ENCODE measurements at places on chromosomes 3 and 15. TPM values are rescaled to one million over a fixed set of nuclear protein-coding genes. Genes with fewer than 3 reads are reported as not detected.

The DZIP1L gene
- total RNA-seq = 15.8 TPM

- DNase-seq = no peak
Observed at GRCh38 chr15:85750319-85751290, 44.1 kb downstream of the KLHL25 start.

- DNase-seq = no peak
Observed at GRCh38 chr3:128466840-128467541, at the start of gene DNAJB8. Gene DNAJB8 (minus strand): TSS chr3:128466890. CDS start chr3:128463245, 3,645 bp downstream.

DNA sequence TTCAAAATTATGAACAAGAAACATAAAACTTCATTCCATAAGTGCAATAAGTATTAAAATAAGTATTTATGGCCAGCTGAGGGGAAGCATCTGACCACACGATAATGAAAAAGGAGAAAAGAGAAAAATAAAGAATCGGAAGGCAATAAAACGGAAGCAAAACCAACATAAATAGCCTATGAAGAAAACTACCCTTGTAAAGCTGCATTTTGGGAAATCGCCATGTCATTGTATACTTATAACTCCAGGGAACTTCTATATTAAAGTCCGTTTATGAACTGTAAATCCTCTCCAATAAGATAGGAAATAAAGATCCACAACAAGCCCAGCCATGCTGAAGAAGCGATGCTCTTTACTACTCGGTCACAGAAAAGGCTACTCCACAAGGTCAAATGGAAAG is 47.7 kb downstream of the MORC1 start:
- no peak for DNase-seq

The RFC4 gene
- 141 TPM for total RNA-seq

DNA sequence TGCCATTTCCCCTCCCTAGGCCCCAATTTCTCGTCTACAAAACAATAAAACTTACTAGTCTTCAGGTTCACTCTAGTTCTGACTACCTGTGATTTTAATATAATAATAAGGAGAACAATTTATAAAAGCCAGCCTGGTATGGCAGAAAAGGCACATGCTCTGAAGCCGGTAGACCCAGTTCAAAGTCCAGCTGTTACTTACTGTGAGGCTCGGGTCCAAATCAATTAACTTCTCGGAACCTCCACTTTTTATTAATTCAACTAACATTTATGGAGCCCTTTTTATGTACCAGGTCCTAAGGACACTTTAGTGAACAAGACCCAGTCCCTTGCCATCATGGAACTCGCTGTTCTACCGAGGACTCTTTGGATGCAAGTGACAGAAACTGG is 53.8 kb upstream of the SMAD3 start:
- no peak for DNase-seq

GRCh38 chr15:63344731-63345390 is 36.8 kb downstream of the CA12 start:
- DNase-seq = peak; percentile 71

DNA sequence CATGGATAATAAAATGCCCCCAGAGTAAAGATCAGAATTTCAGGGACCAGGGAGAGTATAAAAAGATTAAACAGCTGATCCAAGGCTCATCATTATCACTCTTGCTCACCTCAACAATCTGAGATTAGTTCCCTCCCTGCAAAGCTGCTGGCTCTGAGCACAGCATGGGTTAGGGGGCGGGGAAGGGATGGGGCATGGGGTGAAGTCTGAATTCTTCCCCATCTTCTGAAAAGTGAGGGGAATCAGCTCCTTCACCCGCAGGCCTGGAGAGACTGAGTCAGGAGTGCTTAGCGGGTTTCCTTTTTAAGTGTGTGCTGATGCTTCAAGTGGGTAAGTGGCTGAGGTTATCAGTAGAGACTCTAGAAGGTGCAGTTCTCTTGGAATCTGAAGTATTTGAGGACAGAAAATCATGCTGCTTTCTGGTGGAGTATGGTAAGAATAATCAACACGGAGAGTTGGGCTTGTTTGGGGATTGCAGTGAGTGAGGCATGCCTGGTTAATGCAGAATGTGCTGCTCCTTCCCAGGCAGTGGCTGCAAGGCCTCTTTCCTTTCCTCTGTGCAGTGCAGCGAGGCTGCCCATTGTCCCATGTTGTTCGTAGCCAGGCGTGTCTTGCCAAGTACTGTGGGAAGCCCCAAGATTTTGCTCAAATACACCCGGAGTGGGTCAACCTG is 59.2 kb upstream of the TRAK1 start:
- peak; percentile 62 for DNase-seq

- DNase-seq = no peak
Observed at GRCh38 chr3:23811185-23811527, 5.4 kb downstream of the UBE2E1 start.

GRCh38 chr3:48851407-48851806 is 3.7 kb upstream of the PRKAR2A start:
- DNase-seq = peak; percentile 31

DNA sequence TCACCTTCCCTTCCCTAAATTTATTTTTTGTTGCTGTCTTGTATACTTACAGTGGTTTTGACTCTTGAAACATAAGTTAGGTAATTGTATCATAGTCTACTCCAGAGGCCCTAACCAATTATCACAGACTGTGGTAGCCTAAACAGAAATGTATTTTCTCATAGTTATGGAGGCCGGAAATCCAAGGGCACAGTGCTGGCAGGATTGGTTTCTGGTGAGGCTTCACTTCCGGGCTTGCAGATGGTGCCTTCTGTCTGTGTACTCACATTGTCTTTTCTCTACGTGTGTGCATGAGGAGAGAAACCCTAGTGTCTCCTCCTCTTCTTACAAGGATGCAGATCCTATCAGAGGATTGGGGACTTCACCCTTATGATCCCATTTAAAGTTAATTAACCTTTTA is 290.2 kb upstream of the KCNMB2 start:
- DNase-seq = no peak

GRCh38 chr3:123039178-123039577 is 11.6 kb upstream of the SEMA5B start:
- no peak for DNase-seq

GRCh38 chr3:56688191-56688590 is 5.1 kb upstream of the TASOR start:
- DNase-seq = no peak

GRCh38 chr15:101177866-101178265 is 74.0 kb downstream of the CHSY1 start:
- no peak for DNase-seq

DNA sequence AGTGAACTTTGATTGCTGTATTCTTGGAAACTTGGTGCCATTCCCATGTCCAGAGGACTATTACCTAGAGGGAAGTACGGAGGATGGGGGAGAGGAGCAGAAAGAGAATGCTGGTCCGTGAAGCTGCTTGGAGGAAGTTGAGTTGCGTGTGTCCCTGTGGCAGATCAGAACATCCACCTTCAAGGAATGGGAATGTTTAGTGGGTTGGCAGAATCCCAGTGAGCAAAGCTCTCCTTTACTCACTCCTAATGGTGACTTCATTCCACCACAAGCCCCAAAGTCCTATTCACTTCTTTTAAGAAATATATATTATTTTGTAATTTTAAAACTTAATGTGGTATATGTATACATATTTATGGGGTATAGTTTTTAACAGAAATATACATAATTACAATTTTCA is 247.8 kb upstream of the FEZF2 start:
- no peak for DNase-seq

- no peak for DNase-seq
Observed at GRCh38 chr3:126609909-126610308, 45.0 kb downstream of the TXNRD3 start.

The TPRG1 gene
- total RNA-seq = 0.42 TPM

- DNase-seq = no peak
Observed at GRCh38 chr15:52717481-52717880, 38.3 kb upstream of the ATOSA start.

DNA sequence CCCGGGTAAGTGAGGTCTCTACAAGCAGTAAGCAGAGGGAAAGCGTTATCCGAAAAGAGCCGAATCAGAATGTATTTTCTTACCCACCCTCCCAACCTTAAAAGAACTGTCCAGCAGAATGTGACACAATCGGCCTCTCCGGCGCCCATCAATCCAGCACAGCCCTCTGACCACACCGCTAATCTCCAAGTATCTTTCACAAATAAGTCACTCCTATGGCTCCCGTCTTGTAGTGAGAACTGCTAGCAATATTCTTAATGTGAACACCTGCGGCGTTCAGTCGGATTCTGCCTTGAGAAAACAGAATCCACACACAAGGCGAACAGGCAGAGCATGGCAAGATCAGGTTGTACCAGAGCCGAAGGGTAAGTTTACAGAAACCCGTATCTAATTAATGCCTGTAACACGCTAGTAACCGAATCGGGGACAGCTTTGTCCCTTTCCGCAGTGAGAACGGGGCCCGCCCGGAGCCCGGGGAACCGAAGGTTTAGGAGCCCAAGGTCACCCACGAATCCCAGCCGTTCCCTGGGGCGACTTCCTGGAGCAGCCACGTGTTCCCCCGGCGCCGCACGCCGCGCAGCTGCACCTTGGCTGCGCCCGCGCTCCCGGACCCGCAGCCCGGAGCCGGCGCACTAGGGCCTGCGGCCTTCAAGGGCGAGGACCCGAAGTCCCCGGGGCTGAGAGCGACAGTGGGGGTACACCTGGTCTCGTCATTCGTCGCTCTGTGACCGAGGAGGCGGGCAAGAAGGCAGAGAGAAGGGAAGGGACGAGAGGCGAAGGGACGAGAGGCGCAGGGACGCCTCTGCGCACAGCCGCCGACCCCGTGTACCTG is 672 bp downstream of the TFRC start:
- peak; percentile 74 for DNase-seq

GRCh38 chr3:56763233-56763632 is 38.5 kb downstream of the ARHGEF3 start:
- DNase-seq = no peak

The OIP5 gene
- 61.9 TPM for total RNA-seq

DNA sequence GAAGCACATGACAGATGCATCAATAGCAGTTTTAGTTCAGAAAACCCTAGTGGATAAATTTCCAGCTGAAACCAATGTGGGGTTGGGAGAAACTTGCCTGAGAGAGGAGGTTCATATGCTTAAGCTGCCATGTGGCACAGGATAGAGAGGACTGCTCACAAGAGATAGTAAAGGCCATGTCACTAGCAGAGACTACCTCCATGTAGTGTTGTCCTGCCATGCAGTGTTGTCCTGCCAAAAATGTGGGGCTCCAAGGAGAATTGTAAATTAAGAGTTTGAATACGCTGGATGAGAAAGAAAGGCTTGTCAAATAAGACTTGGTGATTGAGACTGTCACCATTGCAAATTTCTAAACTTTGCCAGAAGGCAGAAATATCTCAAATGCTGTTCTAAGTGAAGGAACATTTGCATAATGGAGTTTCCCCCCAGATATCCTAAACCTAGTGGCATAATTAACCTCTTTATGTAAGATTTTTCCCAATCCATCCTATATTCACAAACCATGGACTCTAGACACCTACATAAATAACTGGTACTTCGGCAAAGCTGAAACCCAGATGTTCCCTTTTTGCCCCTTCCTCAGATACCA is 938.3 kb upstream of the ALCAM start:
- no peak for DNase-seq

The MELTF gene
- 4.2 TPM for total RNA-seq

The FSIP1 gene
- 0.76 TPM for total RNA-seq

GRCh38 chr3:69085168-69085832 is 563 bp downstream of the ARL6IP5 start:
- peak; percentile 12 for DNase-seq

The ALDH1A2 gene
- not detected for total RNA-seq

The MST1R gene
- 0.17 TPM for total RNA-seq

The HTR3E gene
- total RNA-seq = not detected

DNA sequence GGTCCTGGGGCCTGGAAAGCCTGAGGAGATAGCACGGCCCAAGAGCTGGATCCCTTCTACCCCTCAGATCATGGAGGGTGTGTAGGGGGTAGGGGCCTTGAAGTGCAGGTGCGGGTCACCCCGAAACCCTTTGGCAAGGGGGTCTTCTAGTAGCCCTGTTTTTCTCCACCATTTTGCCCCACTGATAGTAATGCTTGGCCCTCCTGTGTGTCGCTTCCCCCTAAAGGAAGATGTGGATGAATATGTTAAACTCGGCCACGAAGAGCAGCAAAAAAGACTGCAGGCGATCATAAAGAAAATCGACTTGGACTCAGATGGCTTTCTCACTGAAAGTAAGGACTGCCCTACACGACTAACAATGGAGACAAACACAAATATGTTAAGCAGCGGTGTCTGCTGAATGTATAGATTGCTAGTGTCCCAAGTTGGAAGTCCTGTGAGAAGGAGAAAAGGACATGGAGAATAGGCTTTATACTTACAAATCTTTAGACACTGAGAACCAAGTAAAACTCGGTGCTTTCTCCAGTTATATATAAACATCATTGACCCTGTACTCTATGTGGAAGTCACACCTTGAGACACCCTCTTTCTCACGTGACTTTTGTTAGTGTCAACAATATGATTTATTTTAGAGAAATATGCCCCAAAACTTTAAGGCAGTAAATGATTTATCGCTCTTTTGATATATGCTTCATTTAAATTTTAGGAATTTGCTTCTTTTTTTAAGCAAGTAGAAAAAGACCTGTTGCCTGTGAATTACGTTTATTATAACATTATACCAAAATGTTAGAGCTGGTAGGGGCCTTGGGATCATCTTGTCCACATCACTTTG is 802 bp downstream of the RCN2 start:
- peak; percentile 4 for DNase-seq

- DNase-seq = no peak
Observed at GRCh38 chr3:126667631-126668449, 12.9 kb upstream of the TXNRD3 start.

DNA sequence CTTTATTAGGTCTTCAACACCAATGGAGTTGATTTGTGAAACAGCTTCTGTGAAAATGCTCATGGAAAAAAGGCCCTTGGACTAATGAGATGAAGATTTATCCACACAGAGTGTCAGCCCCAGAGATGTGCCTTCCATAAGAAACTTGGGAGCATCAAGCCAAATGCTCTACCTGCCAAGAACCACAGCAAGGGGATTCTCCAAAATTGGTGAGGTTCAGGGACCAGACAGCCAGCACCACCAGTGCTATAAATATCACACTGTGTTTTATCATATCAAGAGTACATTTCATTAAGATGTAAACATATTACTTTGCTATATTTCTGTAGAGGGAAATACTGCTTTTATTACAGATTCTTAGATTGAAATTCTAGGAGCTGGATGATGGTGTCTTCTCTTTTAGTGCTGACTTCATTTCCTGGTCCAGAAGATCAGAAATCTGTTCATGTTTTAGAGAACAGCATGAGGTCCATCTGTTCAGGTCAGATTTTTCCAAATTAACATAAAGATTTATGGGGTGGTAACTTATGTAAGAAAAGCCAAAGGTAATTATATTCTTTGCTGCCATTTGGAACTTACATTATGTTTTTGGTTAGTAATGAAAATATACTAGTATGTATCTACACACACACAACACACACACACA is 17.7 kb downstream of the SLC35G2 start:
- no peak for DNase-seq

DNA sequence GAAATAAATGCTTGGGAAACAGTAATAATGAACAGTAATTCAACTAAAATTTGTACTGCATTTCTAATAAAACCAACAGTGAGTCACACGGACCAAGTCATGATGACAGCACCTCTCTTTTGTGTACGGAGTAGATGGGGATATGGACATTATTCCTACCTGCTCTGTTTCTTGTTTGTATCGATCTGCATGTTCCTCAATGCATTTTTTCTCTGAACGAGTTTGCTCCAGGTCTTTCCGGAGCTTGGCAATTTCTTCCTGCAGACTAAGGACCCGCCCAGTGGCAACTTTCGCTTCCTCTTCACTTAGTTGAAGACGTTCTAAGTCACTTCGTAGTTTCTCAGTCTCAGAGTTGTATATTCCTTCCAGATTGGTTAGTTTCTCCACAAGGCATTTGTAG is 74.4 kb upstream of the MYO5C start:
- DNase-seq = peak; percentile 41

GRCh38 chr3:122555275-122556071 is 8.6 kb downstream of the PARP9 start:
- peak; percentile 66 for DNase-seq

GRCh38 chr3:198076722-198077308 is 116.8 kb downstream of the LMLN start:
- no peak for DNase-seq

The ZNF660 gene
- 0.64 TPM for total RNA-seq
